ENCODE measurements at places on chromosomes 12 and 14.
A peak's percentile ranks its signal among the peaks of the same experiment; 100 is the strongest.

GRCh38 chr12:15597125-15597830 is 191.9 kb downstream of the EPS8 start:
- DNase-seq, result peak; percentile 96

- peak; percentile 96 for DNase-seq
Measured at GRCh38 chr12:100163416-100164152, 20.9 kb upstream of the BLTP3B start.

DNA sequence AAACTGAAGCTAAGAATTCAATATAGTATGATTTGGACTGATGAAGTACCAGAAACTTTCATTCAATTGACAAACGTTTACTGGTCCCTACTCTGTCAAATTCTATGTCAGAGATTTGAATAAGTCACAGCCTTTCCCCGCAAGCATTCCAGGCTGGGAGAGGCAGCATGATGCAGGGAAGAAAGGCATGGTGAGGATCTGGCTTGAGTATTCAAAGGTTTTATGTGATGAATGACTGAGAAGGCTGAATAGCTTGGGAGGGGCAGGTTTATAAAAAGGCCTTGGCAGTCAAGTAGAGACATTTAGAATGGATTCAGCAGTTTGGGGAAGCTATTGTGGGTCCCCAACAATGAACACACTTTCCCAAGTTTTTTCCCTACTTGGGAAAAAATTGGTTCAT is 431.8 kb downstream of the DPF3 start:
- no peak for DNase-seq

DNA sequence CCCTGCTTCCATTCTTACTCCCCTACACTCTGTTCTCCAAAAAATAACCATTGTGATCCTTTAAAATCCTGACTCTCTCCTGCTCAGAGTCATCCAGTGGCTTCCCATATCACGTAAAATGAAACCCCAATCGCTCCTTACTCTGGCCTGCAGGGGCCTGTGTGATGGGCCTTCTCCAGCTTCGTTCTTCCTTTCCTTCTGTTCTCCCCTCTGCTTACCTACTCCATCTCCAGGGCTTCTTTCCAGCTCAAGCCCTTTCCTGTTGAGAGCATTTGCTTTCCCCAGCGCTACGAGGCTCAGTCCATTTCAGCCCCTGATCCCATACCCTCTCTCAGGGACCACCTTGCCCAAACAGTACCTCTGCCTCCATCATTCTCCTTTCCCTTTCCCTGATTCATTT is 144.4 kb upstream of the ARHGAP5 start:
- no peak for DNase-seq
